GM12864 (cell line): ENCODE measurements at places on chromosomes 1 and 21.

DNA sequence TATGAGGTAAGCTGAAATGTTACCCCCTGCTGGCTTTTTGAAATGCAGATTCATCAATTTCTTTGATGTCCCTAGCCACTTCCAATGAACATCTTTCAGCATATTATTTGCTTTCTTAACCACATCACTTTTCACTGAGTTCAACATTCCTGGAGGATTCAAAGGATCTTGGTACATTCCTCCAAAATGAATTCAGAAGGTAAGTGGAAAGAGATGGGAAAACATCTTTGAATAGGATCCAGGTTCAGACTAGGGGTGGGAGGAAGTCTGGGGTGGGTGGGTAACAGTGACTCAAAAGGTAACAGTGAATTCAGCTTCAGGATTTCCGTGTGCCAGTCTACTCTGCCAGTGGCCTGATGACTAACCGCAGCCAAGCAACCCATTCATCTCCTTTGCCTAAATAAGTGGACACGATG lies 180.7 kb downstream of the ZC3H11B start:
- DNase-seq, result no peak

- DNase-seq, result no peak
Measured at GRCh38 chr21:46157987-46158451, 2.6 kb upstream of the FTCD start.

- DNase-seq, result no peak
Measured at GRCh38 chr1:226204198-226204597, 17.7 kb upstream of the ACBD3 start.

- no peak for DNase-seq
Measured at GRCh38 chr1:245997471-245998258, 509.4 kb downstream of the SMYD3 start.

- no peak for DNase-seq
Measured at GRCh38 chr1:243264717-243265116, 8.9 kb downstream of the SDCCAG8 start.

- DNase-seq, result no peak
Measured at GRCh38 chr1:197468543-197469175, 200.6 kb downstream of the CRB1 start.
